ENCODE measurements at places on chromosomes 12 and 14. TPM values are rescaled to one million over a fixed set of nuclear protein-coding genes. Genes with fewer than 3 reads are reported as not detected.

- no peak for DNase-seq
These were observed 39.8 kb downstream of the SPRING1 start for GRCh38 chr12:116698116-116698515.

GRCh38 chr12:1457901-1458300, 136.5 kb downstream of the FBXL14 start:
- no peak for DNase-seq

GRCh38 chr12:8689681-8690080, 8.1 kb upstream of the RIMKLB start:
- no peak for DNase-seq

The OXA1L gene
- 80.3 TPM for total RNA-seq

The RASAL1 gene
- not detected for total RNA-seq
